ENCODE measurements at places on chromosomes 12 and 14. TPM values are rescaled to one million over a fixed set of nuclear protein-coding genes. Genes with fewer than 3 reads are reported as not detected.

- no peak for DNase-seq
Observed at GRCh38 chr14:26233118-26233517, 364.7 kb downstream of the NOVA1 start.

DNA sequence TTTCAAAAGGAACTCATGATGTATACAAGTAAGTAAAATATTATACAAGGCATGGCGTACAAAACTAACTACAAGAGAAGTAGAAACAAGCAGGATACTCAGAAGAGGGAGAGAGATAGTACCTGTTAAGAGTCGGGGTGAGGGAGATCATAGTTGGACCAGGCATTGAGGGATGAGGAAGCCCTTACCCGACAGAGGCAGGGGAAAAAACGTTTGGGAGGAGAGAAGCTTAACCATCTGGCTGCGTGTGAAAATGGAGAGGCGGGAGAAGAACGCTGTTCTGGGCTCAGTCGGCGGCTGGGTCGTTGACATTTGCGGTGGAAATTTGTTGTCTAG is 575 bp upstream of the FMNL3 start:
- no peak for DNase-seq

DNA sequence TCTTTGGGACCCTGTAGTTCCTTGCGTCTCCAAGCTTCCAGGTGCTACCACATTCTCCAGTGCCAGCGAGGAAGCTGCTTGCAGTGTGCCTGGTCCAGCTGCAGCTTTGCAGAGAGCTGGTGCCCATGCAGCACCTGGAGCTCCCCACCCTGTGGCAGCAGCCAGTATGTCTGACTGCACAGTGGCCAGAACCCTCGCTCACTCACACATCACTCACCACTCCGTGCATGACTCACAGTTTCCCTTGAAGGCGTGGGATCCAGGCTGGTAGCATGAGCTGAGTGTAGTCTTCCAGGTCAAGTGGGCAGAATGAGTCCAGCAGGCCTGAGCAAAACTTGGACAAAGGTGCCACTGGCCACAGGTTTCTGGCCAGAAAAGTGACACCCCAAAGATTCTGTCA is 33.6 kb downstream of the SDR9C7 start:
- DNase-seq = peak; percentile 68

- no peak for DNase-seq
Observed at GRCh38 chr12:79056775-79057174, 192.2 kb downstream of the SYT1 start.

DNA sequence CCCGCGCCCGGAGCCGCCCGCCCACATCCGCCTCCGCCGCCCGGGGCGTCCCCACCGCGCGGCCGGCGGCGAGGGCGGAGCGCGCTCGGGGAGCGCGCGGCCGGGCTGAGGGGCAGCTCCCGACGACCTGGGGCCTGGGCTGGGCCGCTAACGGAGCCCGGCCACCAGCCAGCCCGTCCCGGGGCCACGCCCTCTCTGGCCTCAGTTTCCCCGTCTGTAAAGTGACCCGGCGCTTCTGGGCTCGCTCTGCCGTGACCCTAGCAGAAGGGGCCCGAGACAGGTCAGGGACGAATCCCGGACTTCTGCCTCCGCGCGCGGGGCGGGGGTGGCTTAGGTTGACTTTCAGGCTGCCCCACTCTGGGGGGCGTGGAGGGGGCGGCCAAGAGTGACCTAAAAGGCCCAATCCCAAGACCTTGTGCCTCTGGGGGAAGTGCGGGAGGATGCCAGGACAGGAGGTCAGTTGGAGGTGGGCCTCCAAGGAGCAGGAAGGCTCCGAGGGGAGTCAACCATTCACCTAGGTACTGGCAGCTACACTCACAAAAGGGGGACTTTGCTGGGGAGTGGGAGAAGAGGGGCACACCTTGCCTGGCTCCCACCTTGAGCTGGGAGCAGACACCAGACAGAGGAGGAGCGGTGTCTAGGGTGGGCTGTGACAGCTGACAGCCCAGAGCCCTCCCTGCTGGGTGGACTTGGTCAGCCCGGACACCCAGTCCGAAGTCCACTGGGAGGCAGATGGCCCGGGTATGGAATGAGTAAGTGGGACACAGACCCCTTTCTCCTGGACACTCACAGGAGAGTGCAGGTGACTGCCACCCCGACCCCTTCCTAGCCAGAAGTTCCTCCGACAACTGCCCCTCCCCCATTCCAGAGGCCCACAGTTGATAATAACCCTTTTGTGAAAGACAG is 486 bp upstream of the AKT1 start:
- peak; percentile 51 for DNase-seq

- no peak for DNase-seq
Observed at GRCh38 chr12:116210762-116211161, 66.7 kb downstream of the MED13L start.

DNA sequence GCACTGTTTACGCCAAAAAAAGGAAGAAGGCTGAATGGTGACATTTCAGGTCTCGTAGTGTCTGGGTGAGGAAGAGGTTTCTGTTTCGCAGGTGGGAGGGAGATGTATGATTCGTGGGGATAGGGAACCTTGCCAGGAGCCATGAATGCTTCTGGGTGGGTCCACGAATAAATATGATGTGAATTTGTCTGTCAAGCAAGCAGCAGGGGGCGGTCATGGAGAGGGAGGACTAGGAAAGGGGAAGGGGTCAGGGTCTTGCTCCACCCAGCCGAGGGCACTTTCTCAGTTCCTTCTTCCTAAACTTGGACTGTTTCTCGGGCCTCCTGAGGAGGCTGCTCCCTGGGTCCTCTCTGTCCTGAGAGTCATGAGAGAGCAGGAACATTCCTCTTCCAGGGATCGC is 72.5 kb downstream of the LGMN start:
- DNase-seq = no peak

- DNase-seq = no peak
Observed at GRCh38 chr14:76256545-76256944, 104.8 kb downstream of the GPATCH2L start.

GRCh38 chr12:91620992-91621391 is 438.4 kb upstream of the DCN start:
- DNase-seq = no peak

DNA sequence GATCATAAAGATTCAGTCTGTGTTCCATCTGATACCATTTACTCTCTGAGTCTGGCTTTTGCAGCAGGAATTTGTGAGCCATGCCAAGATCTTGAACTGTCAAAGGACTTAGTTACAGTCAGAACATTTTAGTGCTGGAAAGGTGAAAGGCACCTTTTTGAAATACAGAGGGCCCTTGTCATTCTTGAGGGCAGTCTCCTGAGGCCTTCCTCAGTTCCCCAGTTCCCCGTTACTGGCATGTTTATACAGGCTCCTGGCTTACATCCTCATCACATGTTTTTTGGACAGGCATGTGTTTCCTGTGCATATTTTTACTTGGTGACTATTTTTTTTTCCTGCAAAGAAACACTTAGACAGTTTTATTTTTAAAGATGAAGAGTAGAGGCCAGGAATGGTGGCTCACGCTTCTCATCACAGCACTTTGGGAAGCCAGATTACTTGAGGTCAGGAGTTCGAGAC is 21.0 kb downstream of the CFAP54 start:
- peak; percentile 90 for DNase-seq

- no peak for DNase-seq
Observed at GRCh38 chr12:2647186-2647585, 147.6 kb upstream of the FKBP4 start.

GRCh38 chr12:105573574-105573973 is 243.1 kb downstream of the C12orf75 start:
- DNase-seq = no peak

DNA sequence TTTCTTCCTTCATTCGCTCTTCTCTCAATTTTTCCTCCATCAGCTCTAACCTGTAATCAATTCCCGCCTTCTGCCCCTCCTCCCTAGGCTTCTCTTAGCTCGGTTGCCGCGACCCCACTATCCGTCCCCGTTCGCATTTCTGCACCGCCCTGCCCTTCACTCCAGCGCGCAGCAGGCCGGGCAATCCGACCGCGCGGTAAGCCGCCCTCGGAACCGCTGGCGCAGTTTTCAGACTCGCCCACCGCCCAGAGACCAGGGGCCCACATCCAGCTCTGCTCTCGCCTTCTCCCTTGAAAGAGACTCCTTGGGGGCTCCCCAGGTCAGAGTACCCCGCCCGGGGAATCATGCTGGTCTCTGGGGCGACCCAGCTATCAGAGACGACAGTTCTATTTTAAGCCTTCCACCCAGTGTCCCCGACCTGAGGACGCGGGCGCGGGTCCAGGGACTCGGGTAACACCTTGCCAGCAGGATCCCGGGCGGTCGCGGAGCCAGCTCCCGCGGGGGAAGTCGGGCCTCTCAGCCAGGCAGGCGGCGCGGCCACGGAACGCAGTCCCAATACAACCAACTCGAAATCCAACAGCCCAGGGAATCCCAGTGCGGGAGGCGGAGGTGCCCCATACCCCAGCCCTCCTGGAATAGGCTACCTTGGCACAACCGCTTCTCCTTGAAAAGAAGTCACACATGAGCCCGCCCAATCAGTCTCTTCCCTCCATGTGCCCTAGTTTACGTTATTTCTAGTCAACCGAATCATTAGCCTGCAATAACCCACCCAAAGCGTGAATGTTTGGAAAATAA is 5.7 kb upstream of the SLC38A4 start:
- peak; percentile 18 for DNase-seq

GRCh38 chr14:61477712-61478462 is 156.5 kb downstream of the PRKCH start:
- peak; percentile 64 for DNase-seq

DNA sequence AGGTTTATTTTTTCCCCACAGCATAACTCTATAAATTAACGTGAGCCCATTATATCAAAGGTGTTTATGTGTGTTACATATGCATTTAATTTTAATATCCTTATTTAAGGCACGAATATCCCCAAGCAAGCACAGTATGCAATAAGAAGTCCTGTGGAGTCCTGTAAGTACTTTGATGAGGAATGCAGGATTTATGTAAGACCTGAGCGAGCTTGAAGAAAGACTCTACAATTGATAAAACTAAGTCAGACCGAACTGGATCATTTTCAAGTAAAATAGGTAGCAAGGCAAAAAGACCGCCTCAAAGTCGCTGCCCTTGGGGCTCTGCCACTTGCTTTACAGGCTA is 755 bp downstream of the SLC25A21 start:
- no peak for DNase-seq

DNA sequence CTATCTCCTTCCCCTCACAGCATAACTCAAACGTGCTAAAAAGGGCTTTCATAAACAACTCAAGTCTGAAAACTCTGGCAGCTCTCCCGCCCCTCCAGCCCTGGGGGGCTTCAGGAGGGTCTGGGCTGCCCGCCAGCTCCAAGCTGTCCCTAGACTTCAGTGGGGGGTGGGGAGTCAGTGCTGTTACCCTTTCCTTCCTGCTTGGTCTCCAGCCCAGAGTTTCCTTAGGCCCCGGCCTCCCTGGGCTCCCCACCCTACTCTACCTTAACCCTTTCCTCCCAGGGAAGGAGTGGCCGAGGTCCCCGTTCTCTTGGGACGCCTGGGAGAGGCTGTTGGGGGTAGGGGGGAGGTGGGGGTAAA is 530 bp upstream of the NYNRIN start:
- no peak for DNase-seq

DNA sequence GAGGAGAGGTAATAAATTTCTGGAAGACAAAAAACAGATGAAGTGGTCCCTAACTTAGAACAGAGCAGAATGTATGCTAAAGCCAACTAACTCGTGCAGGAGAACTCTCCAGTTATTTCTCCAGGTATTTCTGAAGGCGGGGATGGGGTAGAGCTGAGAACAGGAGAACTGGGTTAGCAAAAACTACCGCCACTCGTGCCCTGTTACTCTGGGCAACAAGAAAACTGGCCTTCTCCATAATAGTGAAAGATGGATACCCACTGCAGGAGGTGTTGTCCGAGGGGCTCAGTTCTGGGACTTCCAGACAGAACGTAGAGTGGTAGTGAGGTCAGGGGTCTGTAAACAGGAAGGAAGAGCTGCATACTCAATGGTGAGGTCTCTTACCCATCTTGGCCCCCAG is 187.3 kb upstream of the FRMD6 start:
- no peak for DNase-seq

- DNase-seq = no peak
Observed at GRCh38 chr14:59997966-59998365, 78.0 kb downstream of the LRRC9 start.

DNA sequence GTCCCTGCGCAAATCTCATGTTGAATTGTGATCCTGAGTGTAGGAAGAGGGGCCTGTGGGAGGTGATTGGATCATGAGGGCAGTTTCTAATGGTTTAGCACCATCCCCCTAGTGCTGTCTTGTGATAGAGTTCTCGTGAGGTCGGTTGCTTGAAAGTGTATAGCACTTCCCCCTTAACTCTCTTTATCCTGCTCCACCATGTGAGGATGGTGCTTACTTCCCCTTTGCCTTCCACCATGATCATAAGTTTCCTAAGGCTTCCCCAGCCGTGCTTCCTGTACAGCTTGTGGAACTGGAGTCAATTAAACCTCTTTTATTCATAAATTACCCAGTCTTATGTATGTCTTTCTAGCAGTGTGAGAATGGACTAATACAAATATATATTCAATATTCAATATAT is 303.7 kb upstream of the SEL1L start:
- no peak for DNase-seq

- peak; percentile 37 for DNase-seq
Observed at GRCh38 chr12:98645572-98646067, 530 bp downstream of the APAF1 start.

DNA sequence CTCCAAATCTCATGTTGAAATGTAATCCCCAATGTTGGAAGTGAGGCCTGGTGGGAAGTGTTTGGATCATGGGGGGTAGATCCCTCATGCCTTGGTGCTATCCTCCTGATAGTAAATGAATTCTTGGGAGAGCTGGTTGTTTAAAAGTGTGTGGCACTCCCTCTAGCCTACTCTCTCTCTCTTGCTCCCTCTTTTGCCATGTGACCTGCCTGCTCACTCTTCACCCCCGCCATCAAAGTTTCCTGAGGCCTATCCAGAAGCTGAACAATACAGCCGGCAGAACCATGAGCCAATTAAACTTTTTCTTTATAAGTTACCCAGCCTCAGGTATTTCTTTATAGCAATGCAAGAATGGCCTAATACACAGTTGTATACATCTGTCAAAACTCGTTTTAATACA is 62.5 kb downstream of the BCL2L14 start:
- no peak for DNase-seq

- no peak for DNase-seq
Observed at GRCh38 chr12:38056701-38057689, 259.6 kb upstream of the ALG10B start.

Gene CLEC2A
- total RNA-seq = not detected

Gene LRRC10
- not detected for total RNA-seq

Gene PPP4R3A
- 65.7 TPM for total RNA-seq

Gene LRIG3
- total RNA-seq = 36.9 TPM

Gene NUAK1
- 32.5 TPM for total RNA-seq

Gene FBLN5
- 0.87 TPM for total RNA-seq

Gene ARHGEF25
- total RNA-seq = 2.0 TPM

Gene TXNDC16
- total RNA-seq = 2.6 TPM

Gene MFAP5
- total RNA-seq = not detected
